Amniotic epithelial cell (primary cell): ENCODE measurements at places on chromosomes 1 and 21.
A peak's percentile ranks its signal among the peaks of the same experiment; 100 is the strongest.

GRCh38 chr1:167659450-167659849 is 29.4 kb downstream of the RCSD1 start:
- DNase-seq: peak; percentile 63

DNA sequence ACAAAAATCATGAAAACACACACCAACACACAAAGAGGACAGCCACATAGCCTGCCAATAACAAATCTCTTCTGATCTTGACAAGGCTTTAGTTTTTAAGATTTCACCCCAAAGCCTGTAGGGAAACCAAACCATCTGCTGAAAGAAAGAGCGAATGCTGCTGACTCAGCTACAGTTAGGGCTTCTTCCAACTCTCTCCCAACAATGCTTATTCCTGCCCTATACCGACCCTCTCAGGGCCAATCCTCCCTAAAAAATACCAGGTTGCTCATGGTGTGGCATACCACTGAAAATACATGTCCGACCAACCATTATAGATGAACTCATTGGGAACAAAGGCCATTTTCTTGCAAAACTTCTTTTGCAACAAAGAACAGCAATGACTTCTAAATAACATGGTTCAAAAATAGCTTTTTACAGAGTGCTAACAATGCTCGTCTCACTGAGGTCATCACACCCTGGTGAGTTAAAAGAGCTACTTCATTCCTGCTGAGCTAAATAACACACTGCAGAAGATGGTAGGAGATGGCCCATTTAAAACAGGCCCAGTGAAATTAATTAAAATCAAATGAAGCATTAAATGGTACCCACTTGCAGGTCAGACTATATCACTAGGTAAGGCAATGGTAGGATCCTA is 86.1 kb downstream of the KIAA0319L start:
- no peak for DNase-seq

DNA sequence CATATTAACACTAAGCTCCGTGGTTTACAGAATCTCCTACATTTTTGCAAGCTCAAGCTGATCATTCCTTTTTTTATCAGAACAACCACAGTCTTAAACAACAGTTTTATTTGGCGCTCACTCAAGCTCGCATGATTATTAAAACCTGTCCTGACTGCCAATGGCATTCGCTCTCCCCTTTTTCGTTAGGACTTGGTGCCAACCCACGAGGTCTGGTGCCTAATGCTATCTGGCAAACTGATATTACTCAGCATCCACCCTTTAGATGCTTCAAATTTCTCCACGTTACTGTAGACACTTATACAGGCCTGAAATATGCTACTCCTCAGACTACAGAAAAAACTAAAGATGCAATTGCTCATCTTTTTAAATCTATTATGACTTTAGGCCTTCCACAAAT is 23.0 kb upstream of the ITLN1 start:
- DNase-seq: peak; percentile 99

- peak; percentile 89 for DNase-seq
Observed at GRCh38 chr1:33055210-33056008, 18.7 kb upstream of the AK2 start.

GRCh38 chr1:81912383-81912782 is 111.6 kb downstream of the ADGRL2 start:
- DNase-seq: no peak

- DNase-seq: peak; percentile 33
Observed at GRCh38 chr21:33075128-33075527, 5.2 kb downstream of the OLIG1 start.

GRCh38 chr1:10958614-10959013 is 53.8 kb upstream of the TARDBP start:
- no peak for DNase-seq
